ENCODE measurements at places on chromosomes 1 and 21.

GRCh38 chr1:180911640-180912191, 981 bp upstream of the KIAA1614 start:
- no peak for DNase-seq

DNA sequence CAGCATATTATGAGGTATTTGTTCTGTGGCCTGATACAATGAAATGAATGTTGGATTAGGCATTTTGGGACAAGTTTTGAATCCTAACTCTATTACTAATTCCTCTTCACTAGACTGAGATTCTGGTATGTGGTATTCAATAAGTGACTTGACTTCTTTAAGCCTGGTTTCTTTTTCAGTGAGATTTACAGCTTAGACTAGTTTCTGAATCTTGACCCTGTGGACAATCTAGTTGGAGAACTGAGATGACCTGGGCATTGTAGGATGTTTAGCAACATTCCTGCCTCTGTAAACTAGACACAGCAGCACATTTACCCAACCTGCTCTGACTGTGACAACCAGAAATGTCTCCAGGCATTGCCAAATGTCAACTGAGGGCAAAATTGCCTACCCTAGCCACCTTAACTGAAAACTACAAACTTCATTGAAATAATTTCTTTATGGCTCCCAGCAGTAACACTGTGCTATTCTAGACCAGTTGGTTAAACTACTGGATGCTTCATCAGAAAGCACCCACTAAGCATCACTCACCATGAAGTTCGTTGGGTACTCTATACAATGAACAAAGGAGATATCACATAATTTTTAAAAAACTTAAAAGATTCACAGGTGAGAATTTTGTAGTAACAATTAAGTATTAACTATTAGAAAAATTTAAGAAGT, 16.8 kb downstream of the PTPRC start:
- no peak for DNase-seq

GRCh38 chr21:42069327-42069726, 1.8 kb upstream of the UMODL1 start:
- DNase-seq, result no peak

DNA sequence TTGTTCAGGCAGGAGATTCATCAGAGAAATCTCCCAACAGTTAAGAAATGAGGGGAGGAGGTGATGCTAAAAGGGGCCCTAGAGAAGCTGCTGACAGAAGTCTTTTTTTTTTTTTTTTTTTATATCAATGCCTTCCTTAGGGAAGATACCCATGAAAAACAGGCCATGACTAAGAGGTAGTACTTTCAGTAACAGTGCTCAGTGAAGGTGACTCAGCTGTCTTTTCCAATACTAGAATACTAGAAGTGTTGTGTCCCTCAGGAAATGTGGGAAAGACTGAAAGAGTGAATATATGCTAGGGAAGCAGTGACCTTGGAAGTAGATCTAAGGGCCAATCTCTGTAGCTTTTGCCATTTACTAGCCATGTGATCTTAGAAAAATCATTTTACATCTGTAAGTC, 52.4 kb upstream of the SLFNL1 start:
- DNase-seq, result no peak

Measured in AML-193 (cell line).